Stimulated activated CD4-positive, alpha-beta T cell treated with anti-CD3 and anti-CD28 coated beads, Interleukin-1b, Interleukin-23, amount 100 ng/mL, for 24 hours (primary cell): ENCODE measurements at places on chromosomes 5 and 9.

DNA sequence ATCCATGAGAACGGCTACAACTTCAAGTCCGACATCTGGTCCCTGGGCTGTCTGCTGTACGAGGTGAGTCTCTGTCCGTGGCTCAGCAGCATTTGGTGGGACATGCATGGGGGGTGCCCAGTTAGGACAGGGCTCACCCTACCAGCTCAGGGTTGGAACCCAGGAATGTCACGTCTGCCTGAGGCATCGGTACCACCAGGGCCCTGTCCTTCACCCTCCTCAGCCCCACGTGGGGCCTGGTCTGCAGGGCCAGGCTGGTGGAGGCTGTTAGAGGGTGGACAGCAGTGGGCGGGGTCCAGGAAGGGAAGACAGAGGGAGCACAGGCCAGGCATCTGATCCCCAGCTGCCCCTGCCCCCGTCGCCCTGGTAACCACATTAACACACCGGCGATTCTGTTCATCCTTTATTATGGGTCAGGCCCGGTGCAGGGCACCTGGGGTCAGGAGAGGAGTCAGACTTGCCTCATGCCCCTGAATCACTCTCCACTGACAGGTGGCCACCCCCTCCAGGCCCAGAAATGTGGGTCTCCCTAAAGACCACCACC, 75.6 kb downstream of the PSMB7 start:
- DNase-seq: no peak

DNA sequence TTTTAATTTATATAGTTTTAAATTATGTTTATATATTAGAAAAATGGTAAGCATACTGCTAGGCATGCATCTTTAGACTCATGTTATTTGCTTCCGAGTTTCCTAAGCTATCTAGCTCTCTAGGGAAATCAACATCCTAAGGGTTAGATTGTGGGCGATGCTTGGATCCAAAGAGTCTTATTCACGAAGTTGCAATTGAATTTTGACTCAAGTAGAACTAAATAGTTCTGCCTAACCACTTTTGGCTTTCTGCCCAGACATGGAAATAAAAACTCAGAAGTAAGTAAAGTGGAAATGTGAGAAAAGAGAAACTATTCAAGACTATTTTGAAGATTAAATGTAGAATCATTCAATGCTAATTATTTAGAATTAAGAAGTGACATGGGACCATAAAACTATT, 440.4 kb downstream of the CDH18 start:
- no peak for DNase-seq

DNA sequence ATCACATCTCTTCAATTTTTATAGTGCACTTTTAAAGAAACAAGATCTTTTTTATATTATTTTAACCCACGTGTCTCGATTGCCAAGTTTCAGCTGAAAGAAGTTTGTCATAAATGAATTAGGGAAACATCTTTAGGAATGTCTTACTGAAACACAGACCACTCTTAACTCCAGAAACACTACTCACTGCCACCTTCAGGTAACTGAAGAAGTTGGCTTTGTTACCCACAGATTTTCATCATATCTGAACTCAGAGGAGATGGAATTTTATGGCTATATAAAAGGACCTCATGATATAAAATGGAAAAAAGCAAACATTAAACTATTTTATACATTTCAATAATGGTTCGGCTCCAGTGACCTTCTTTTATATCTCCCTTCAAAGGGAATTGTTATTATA, 158.0 kb downstream of the SEMA5A start:
- no peak for DNase-seq

- no peak for DNase-seq
These were observed 822 bp downstream of the RASEF start for GRCh38 chr9:83061990-83062650.

- no peak for DNase-seq
These were observed 1955.5 kb downstream of the MAT2B start for GRCh38 chr5:165460911-165461310.

GRCh38 chr9:130368631-130369103, 76.1 kb upstream of the ASS1 start:
- DNase-seq: peak; percentile 13

- DNase-seq: no peak
These were observed 122.2 kb upstream of the ZNF608 start for GRCh38 chr5:124868676-124869075.

- no peak for DNase-seq
These were observed 47.8 kb upstream of the TMED7 start for GRCh38 chr5:115673596-115673995.

GRCh38 chr9:31519011-31519410, 865.4 kb upstream of the ACO1 start:
- peak; percentile 11 for DNase-seq

DNA sequence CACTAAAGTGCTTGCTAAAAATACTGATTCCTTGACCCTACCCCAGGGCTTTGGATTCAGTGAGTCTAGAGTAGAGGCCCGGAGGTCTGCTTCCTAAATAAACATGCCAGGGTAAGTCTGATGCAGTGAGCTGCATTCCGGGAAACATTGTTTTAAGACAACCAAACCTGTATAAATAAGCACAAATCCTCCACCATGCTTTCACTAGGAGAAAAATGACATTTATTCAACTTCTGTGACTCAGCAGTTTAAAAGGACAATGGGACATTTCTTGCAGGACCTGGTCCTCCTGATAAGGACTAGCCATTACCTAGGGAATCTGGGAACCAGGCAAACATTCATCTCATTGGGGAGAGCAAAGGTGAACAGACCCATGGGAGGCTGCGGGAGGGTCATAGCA, 335.3 kb downstream of the MLLT3 start:
- DNase-seq: no peak

DNA sequence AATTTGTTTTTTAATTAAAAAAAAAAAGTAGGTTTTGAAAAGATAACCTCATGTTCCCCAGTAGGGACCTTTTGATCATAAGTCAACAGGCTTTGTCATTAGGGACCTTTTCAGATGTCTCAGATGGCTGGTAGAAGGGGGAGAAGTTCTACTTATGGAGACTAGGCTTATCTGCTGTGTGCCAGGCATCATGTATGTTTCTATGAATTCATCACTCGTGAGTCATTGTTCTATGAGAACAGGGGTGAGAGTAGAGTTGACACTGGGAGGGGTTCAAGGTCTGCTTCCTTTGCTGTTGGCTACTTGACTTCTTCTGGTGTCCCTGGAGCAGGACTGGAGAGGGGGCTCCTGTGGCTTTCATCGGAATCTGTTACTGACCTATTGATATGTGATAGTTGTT, 138.8 kb downstream of the KDM4C start:
- DNase-seq: no peak

- DNase-seq: no peak
These were observed 73.0 kb upstream of the STARD4 start for GRCh38 chr5:111585291-111585690.

- DNase-seq: no peak
These were observed 108.9 kb downstream of the MARCHF3 start for GRCh38 chr5:126921241-126922091.

GRCh38 chr9:89939626-89940292, 334.9 kb downstream of the GADD45G start:
- DNase-seq: no peak

- no peak for DNase-seq
These were observed 77.2 kb downstream of the PRRT1B start for GRCh38 chr9:131622523-131622922.

DNA sequence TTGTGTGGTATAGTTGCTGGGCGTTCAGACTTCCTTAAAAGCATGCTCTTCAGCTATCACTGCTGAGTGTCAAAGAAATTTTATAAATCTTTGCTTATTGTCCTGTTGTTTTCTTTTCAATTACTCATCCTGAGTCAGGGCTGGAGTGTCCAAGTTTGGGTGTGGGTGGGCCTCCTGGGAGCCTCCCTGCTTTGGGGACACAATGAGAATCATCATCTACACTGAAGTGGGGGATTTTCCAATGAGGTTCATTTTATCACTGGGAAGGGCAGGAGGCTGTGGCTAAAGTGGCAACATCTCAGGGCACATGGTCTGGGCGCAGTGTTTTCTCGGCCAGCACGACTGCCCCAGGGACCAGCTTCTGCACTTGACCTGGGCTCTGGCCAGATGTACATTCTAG, 19.5 kb downstream of the GFPT2 start:
- DNase-seq: no peak

DNA sequence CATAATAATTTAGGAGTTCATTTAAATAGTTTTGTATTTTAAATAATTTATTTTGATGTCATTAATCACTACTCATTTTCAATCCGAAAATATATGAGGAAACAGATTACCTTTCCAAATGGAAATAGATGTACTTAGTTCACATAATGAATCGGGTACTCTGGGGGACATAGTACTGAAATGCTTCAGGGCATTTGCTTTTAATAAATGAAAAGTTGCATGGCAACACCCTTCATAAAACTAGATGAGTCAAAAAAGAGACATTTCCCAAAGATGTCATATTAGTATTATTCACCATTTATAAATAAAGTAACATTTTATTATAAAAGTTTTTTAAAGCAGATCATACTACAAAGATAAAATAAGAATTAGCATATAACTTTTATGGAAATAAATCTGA, 177.8 kb downstream of the MCTP1 start:
- no peak for DNase-seq

DNA sequence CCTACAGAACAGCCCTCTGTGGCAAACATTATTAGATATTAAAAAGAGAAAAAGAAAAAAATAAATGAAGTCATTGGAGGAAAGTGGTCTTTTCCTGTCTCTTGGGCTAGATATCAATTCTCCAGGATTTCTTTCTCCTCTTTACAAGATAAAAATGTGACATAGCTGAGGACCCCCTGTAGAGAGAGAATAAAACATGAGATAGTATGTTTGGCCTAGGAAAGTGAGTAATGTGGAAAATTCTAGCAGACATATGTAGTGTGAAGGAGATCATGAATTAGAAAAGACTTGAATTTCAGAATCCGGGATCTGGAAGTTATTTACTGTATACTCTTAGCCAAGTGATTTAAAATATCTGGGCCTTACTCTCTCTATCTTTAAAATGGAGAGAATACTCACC, 823.1 kb downstream of the TLR4 start:
- no peak for DNase-seq

DNA sequence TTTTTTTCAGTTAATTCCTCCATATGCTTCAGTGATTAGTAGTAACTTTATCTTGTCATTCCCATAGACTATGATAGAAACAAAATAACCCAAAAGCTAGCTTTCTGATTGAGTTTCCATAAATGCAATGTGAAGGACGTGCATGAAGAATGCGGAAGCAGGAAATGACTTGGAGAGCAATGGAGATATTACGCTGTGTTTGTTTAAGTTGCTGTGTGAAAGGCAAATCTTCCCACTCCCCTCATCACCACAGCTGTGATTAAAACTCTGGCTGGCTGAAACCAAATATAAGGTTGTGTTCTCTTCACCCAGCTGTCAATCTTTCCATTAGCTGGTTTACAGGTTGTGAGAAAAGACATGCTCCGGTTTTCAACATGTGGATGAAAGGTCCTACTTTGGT, 83.9 kb downstream of the NR2F1-AS1 start:
- DNase-seq: no peak

GRCh38 chr9:24602693-24603352, 57.1 kb upstream of the IZUMO3 start:
- DNase-seq: no peak

GRCh38 chr9:111094433-111094924, 56.2 kb upstream of the LPAR1 start:
- DNase-seq: no peak

GRCh38 chr5:61464512-61464911, 132.5 kb downstream of the ZSWIM6 start:
- no peak for DNase-seq

GRCh38 chr5:137488516-137488915, 10.6 kb downstream of the SPOCK1 start:
- DNase-seq: no peak

DNA sequence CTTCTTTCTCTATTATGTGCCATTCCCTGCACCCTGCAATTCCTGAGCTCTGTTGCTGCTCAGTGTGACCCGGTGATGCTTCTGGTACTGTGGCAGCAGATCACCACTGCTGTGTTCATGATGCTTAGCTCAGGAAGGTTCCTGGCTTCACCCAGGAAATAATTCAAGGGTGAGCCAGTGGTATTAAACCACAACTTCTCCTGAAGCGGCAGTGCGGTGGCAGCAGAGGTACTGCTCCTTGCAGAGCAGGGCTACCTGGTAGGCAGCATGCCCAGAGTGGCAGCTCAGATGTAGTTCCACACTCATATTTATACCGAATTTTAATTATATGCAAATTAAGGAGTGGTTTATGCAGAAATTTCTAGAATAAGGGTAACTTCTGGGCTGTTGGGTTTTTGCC, 213.8 kb upstream of the ZNF608 start:
- DNase-seq: no peak

DNA sequence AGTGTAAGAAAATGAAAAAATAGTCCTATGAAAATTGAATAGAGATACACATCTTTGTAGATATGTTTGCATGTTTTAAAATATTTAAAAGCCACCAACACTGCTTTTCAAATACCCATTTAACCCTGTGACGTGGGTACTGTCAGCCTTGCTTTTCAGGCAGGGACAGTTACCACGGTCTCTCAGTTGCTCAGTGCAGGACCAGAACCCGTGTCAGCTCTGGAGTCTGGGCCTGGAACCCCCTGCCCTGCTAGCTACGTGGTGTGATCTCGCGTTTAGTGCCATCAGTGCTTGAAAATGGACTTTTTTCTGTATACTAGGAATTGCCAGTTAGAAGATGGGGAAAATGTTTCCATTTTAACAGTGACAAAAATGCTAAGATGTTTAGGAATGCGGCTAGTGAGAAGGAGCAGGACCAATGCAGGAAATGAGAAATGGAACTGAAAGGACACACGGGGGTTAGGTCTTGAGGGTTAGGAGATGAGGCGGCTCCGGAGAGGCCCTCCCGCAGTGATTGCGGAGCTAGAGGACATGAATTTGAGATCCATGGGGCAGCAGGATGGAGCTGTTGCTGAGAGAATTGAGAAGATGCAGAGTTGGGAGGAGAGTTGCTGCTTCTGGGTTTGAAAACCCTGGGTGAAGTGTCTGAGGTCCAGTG, 13.7 kb downstream of the RNU6ATAC start:
- DNase-seq: no peak

- DNase-seq: no peak
These were observed 9.6 kb downstream of the GPX3 start for GRCh38 chr5:151030056-151030336.

DNA sequence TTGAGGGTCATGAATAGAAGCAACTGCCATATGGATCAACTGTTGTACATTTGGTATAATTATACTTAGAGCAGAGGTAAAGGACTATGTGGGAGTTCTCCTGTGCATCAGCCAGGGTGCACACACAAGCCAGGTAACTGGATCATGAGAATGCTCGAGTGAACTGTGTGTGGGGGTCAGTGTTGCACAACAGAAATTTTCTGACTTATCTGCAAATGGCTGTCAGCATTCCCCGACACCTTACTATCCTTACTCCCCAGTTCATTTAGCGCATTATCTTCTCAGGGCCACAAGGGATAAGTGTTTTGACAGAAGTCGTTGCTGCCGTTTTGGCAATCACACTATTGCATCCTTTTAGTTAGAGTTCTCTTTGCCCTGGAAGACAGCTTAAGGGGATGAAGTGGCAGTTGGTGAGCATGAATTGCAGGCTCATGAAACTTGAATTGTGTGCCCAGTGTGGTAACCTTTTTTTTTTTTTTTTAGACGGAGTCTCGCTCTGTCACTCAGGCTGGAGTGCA, 1.7 kb downstream of the CANX start:
- DNase-seq: no peak

GRCh38 chr9:106775960-106776359, 87.0 kb upstream of the ZNF462 start:
- no peak for DNase-seq
